Ovary (tissue), 10 donors: ENCODE measurements at places on chromosomes 5 and 9. TPM values are rescaled to one million over a fixed set of nuclear protein-coding genes. Genes with fewer than 3 reads are reported as not detected.
A peak's percentile ranks its signal among the peaks of the same experiment; 100 is the strongest.

GRCh38 chr9:124054582-124055227, 43.1 kb downstream of the LHX2 start:
- DNase-seq = no peak

DNA sequence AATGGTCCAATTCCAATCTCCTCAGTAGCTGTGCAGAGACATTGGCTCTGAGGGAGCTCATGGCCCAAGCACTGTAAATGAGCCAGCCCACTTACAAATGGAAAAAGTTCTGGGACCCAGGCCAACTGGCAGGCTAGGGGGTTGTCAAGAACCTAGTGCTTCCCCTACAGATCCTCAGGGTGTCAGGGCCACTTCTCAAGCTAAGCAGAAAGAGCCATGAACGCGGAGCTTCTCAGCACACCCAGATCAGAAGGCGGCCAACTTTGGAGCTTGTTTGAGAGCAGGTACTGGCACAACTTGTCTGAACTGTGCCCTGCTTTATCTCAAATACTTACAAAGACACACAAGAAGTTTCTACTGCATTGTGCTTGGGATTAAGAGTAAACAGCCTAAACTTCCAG, 17.5 kb downstream of the TLE1 start:
- peak; percentile 89 for DNase-seq

DNA sequence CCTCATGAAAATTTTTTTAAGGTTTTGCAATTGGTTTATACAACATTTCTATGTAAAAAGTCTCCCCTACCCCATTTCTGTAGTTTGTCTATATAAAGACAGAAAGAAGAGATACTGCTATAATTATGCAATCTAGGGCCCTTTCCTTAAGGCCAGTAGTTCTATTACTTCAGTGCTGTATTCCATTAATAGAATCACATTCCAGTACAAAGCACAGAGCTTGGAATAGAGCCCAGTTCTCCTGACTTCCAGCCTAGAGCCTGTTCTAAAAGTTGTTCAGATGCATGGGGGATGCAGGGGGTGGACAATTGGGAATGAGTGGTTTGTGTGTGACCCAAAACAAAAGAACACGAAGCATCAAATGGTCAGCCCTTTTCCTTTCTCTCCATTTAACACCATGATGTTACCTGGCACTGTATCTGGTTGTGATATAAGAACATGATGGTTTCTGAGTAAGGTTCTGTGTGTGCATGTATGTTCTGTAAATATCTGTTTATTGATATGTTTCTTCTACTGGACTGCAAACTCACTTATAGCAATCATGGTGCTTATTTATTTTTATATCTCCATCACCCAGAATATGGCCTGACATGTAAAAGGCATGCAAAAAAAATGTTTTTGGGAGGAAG, 8.2 kb upstream of the GRAMD2B start:
- peak; percentile 37 for DNase-seq

- no peak for DNase-seq
Measured at GRCh38 chr5:88897748-88898147, 14.8 kb upstream of the MEF2C start.

DNA sequence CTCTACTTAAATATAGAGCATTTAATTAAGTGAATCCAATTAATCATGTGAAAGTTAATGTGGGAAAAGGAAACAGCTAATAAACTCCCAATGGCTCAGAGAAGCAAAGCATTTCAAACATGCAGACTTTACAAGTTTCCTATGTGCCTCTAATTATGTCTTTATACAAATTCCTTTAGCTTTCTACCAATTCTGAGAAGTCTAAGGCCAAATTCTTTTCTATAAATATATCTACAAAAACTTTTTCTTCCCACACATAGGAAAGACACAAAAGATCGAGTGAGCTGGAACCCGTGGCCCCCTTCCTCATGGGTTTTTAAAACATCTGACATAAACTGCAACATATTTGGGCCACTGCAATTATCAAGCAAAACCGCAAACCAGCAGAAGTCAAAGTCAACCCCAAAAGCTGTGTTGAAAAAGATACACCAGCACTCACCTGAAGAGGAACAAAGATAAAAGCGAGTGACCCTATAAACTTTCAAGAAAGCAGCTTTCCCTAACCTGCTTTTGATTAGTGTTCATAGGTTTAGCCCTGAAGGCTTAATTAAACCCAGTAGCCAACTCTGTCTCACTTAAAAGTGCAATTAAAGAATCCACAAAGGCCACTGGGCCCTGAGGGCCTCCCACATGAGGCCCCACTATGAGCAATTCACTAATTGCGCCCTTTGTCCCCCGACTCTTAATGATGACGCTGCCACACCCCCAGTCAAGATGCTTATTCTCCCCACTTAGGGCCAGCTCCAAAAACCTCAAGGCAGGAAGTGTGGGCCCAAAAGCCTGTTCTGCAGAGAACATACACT, 12.1 kb downstream of the SEMA5A start:
- DNase-seq = no peak

DNA sequence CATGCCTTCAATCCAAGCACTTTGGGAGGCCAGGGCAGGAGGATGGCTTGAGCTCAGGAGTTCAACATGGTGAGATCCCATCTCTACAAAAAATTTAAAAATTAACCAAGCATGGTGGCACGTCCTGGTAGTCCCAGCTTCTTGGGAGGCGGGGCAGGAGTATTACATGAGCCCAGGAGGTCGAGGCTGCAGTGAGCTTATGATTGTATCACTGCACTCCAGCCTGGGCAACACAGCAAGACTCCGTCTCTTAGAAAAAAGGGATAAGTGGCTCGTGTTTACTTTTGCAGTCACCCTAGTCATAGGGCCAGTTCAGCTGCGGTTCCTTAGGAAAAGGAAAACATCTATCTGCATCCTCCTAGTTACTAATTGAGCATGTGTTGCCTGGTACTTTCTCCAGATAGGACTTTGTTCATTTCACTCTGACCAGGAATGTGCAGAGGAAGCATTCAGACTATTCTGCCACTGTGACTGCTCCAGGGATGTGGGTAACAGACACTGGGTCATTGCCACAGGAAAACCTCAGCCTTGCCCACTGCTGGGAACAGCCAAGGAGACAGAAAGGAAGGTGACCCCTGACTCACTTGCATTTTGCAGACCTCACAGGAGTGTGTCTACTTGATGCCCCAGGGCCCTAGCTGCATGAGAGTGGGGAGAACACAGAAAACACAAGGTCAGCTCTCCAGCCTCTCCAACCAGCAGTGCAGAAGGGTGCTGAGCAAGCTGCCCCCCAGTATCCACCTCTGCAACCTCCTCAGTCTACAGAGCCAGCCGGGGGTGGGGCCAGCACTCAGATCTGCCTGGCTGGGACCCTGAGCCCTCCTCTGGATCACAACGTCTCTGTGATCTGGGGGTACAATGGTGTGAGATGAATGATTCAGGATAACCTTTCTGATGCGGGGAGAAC, 33.9 kb upstream of the ALDH1B1 start:
- no peak for DNase-seq

- DNase-seq = no peak
Measured at GRCh38 chr5:166786178-166786577, 1505.3 kb upstream of the WWC1 start.

GRCh38 chr9:127899128-127899943, at the start of gene ST6GALNAC6:
ST6GALNAC6 (minus strand) TSS chr9:127899603; CDS start chr9:127897981, 1,622 bp downstream.
- peak; percentile 84 for DNase-seq

Gene NPR3
- total RNA-seq = 3.9 TPM

Gene STKLD1
- 1.7 TPM for total RNA-seq

Gene PCDHGA4
- 6.6 TPM for total RNA-seq

Gene GPR151
- total RNA-seq = not detected

Gene SIL1
- total RNA-seq = 29.0 TPM

Gene COL15A1
- 195 TPM for total RNA-seq

Gene ADAMTSL1
- 19.0 TPM for total RNA-seq

Gene SPDL1
- 7.2 TPM for total RNA-seq
